NCI-H510A (cell line): ENCODE measurements at places on chromosomes 6 and 20.

DNA sequence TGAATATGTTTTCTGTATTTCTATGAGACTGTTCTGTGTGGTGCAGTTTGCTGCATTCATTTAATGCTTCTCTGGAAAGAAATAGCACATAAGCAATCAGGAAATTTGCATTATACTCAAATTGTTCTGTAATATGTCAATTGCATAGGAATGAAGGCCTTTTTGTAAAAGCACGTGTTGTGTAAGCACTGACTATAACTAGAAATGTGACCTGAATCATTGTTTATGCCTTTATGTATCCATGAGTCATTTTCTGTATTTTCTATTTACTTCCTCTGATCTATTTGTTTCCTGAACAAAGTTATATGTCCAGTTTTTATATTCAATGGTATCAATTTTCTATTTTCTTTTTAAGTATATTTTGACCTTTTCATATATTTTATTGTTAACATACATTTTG is 1455.3 kb downstream of the GRIK2 start:
- DNase-seq, result no peak

DNA sequence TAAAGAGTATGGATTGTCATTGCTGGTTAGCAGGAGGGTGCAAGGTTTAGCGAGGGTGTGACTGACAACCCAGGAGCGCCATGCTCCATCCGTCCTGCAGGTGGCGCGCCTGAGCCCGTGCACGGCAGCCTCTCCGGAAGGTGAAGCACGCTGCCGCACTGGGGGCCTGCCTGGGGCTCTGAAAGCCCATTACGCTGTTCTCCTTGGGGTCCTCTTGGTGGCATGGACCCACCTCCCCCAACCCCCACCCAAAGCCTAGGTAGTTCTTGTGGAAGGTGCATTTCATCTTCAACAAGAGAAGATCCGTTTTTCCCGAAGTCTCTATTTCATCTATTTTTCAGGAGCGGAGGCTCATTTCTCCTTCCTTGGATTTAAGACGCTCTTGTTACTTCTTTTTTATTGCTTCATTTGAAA is 197.4 kb upstream of the KCNG1 start:
- no peak for DNase-seq

- no peak for DNase-seq
Measured at GRCh38 chr20:50605136-50605535, 86.2 kb downstream of the RIPOR3 start.

GRCh38 chr6:14091339-14091978 is 26.1 kb upstream of the CD83 start:
- DNase-seq, result no peak
